ENCODE measurements at places on chromosomes 11 and 22.

DNA sequence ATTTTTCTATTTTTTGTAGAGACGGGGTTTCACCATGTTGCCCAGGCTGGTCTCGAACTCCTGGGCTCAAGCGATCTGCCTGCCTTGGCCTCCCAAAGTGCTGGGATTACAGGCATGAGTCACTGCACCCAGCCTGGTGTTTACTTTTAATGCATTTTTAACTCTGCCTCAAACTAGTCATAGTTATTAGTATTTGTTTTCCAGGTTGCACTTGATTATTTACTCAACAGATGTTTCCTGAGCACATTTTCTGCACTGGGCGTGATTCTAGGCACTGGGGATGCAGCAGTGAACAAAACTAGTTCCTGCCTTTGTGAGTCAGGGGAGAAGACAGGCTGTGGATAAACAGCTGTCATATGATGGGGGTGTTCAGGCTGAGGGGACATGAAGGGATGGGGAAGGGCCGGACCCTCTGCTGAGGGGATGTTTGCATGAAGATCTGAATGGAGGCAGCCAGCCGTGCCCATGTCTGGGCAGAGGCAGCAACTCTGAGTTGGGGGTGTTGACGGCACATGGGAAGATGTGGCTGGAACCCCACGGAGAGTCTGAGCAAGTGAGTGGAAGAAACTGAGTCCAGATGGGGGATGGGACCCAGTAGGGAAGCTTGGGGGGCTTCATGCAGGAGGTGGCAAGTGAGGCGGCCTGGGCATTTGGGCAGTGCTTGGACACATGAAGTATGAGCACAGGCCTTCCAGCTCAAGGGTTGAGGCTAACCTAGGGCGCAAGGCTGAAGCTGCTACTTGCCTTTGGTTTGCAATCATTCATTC lies 34.4 kb downstream of the MPPED1 start:
- no peak for DNase-seq

DNA sequence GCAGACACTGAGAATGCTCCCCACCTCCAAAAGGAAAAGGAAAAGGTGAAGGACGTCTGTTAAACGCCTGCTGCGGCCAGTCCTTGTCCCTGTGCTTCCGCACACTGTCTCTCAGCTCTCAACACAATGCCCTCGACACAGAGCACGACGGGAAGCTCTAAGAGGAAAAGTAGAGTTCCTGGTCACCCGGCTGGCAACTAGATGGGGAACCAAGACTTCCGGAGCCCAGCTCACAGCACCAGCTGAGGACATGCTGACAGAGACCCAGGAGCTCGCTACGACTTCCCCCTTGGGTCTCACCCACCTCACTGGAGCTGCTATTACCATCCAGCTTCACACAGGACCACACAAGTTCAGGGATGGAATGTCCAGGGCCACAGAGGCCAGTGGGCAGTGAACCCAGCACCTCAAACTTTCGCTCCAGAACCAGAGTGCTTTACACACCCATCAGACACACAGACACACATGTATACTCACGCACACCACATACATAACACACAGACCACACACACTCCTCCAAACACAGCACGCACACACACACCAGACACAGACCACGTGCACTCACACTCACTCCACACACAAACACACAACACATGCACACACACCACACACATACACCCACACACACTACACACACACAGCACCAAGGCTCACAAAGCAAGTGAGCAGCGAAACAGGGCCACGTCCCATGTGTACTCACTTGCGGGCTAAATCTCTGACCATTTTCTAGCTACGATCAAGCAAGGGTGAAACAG lies 9.6 kb downstream of the SULT4A1 start:
- no peak for DNase-seq

DNA sequence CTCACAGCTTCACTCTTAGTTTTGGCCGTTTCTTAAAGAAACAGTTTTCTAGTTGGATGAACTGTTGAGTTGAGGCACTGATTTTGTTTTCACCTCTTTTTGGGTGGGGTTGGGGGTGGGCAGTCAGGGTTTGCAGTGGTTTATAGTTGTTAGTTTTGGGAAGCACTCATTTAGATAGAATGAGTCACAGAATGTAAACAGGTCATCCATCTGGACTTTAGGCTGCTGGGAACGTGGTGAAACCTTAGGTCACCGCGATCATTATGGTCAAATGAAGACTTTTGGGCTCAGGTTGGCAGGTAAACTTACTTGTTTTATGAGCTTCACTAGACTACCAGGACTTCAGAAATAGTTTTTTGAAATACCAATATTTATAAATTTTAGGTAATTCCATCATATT lies 48.4 kb downstream of the CSTPP1 start:
- DNase-seq: no peak

DNA sequence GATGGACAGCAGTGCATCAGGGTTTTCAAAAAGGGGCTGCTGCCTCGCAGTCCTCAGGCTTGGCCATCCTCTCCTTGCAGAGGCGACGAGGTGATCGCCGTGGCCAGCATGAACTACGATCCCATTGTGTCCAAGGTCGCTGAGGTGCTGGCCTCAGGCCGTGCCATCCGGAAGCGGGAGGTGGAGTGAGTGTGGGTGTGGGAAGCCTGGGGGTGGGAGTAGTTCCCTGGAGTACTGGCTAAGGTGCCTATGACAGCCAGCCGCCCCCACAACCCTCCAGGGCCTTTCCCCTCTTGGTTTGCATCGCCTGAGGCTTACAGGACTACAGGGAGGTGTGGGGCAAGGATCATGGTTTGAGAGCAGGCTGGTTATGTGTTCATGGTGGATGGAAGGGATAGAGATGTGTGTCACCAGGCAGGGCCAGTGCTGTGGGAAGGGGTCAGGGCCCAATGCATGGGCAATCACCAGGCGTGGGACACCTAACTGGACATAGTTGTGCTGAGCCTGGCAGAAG lies 2.1 kb upstream of the LZTR1 start:
- no peak for DNase-seq

GRCh38 chr22:22030493-22031182 lies 48.1 kb upstream of the TOP3B start:
- DNase-seq: no peak

GRCh38 chr11:95816037-95816436 lies 25.7 kb downstream of the CEP57 start:
- no peak for DNase-seq

DNA sequence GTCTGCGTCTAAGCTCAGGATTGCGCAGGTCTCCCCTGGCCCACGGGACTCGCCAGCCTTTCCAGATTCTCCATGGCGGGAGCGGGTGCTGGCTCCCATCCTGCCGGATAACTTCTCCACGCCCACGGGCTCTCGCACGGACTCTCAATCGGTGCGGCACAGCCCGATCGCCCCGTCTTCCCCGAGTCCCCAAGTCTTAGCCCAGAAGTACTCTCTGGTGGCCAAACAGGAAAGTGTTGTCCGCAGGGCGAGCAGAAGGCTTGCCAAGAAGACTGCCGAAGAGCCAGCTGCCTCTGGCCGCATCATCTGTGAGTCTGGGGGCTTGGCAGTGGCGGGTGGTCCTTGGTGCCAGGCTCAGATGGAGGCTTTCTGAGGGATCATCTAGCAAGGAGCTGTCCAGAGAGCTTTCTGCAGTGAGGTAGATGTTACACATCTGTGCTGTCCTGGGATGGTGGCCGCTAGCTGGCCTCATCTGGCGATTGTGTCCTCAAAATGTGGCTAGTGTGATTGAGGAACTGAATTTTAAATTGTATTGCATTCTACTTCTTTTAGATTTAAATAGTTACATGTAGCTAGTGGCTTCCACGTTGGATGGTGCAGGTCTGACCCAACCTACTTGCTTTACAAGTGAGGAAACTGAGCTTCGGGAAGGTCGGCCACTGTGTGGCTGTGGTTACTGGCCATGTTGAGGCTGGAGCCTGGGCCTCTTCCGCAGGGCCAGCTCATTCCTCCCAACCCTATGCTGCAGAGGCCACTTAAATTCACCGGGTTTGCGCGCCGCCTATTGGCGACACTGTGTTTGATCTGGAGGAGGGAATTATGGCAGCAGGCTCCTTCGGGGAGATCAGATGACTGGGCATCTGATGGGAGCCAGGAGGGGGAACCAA lies 6.7 kb downstream of the INCENP start:
- no peak for DNase-seq

DNA sequence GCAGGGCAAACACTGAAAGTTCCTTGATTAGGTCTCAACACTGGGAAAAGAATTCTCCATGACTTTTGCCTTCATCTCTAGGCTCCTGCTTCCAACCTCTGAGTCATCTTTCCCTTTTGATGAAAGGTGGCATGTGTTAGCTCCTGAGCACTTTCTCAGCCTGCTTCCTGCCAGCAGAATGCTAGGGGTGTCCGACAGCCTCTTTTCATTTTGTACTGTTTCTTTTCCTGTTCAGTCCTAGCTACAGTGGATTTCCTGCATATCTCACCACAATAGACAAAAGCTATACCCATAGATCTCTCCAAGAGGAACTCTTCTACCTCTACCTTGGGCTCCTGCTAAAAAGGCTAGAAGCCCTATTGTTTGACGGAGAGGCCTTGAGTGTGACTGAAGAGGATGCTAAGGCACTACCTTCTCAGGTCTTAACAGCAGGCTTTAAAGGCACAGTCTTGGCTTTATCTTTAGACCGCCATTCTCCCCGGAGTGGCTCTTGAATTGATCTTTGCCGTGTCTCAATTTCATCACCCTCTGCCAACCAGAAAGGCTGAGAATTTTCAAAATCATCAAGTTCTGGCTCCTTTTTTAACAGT lies 145.5 kb downstream of the RBFOX2 start:
- DNase-seq: no peak

- DNase-seq: no peak
Measured at GRCh38 chr11:131976021-131976420, 605.6 kb downstream of the NTM start.

DNA sequence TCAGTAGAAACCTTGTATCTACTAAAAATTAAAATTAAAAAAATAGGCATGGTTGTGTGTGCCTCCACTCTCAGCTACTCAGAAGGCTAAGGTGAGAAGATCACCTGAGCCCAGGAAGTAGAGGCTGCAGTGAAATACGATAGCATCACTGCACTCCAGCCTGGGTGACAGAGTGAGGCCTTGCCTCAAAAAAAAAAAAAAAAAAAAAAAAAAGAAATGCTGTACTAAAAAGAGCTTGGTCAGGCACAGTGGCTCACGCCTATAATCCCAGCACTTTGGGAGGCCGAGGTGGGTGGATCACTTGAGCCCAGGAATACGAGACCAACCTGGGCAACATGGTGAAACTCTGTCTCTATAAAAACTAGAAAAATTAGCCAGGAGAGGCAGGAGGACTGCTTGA lies 36.5 kb downstream of the SBF2 start:
- no peak for DNase-seq

DNA sequence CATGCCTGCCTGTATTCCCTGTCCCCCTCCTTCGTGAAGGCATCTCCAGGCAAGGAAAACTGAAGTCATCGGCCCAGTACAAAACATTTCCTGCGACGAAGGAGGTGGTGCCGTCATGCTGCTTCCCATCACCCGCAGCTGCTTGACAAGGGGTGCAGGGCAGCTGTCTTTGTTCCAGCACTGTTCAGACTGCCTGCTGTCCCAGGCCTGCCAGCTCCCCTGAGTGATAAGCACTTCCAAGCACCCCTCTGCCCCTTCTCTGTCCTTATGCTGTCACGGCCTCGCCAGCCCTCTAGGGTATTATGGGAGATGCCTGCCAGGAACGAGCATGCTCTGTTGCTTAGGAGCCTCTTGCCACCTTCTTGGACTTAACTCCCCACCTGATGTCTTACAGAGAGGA lies 37.1 kb upstream of the BSX start:
- DNase-seq: no peak

DNA sequence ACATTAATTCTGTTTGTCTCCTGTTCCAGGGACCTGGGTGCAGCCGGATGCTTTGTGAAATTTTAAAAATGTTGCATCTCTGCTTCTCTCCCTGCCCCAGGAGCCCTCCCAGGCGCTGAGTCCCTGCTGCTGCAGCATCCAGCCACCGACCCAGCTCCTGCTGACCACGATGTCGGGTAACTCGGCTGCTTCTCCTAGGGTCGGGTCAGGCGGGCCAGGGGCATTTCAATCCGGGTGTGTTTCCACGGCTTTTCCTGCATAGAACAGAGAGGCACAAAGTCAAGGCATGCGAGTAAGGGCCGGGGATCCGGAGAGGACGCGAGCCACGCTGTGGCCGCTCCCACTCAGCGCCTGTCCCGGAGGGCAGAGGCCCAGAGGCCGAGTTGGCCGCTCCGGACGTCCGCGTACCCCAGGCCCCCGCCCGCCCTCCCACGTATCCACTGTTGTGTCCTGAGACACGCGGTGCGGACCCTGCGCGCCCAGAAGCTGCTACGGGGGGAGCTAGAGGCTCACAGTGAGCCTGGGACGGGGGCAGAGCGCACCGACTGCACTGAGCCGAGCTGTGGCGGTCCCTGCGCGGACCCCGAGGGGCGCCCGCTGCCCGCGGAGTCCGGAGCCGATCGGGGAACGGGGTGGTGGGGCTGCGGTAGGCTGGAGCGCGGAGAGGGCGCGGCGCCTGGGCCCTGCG lies at the start of gene POU2AF3:
POU2AF3 (plus strand) TSS at position 134 of the 688 bp plus-strand sequence; CDS start at position 170, 36 bp downstream.
- no peak for DNase-seq

DNA sequence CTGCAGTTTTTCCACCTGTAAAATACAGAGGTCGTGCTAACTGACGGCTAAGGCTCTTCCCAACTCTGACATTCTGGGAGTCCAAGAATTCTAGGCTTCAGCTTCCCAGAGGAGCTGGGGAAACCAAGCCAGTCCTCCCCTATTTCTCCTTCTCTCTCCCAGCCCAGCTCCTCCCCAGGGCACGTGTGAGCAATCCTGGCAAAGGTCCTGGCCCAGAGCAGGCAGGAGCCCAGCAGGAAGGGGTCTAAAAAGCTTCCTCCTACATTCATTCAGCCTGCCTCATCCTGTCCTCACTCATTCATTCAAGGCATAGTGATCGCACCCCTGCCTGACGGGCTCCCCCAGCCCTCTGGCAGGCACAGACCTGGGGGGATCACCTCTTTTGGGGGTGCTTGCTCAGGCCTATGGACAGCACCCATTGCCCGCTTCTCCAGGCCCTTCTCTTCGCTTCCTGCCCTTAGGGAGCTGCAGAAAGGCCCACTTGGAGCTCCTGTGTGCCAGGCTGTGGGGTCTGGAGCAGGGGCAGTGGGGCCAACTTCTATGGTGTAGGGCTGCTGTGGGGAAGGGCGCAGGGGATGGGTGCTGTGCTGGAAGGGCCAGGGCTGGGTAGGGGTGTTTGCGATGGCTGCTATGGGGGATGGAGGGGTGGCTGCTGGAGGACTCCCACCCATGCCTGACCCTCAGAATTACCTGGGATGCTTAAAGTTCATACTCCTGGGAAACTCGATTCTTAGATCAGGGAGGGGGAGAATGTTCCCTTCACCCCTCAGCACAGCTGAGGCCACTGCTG lies 9.8 kb downstream of the KCNC1 start:
- no peak for DNase-seq

- DNase-seq: no peak
Measured at GRCh38 chr11:34313099-34313517, 44.7 kb downstream of the ABTB2 start.

DNA sequence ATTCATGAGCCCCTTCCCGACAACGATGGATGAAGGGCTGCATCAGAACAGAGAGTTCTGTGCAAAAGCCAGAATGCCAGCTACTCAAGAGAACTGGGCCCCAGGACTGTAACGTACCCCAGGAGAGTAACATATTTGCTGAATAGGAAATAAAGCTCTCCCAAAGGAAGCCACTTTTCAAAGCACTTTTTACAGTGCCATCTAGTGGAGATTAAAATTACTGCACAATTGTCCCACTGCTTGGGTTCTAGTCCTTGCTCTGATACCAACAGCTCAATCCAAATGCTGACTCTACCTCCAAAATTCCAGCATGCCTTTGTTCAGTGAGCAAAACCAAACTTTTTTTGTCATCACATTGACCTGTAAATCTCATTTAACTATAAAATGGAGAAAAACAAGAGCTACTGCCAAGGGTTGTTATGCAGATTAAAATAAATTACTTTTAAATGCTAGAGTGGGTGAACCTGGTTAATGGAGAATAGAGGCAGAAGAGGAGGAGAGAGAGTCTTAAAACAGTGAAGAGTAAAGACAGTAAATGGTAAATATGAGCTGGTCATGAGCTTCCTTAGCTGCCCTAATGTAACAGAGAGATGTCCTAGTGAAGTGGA lies 87.6 kb upstream of the FSHB start:
- DNase-seq: peak; percentile 19
